ENCODE measurements at places on chromosomes 16 and 17. TPM values are rescaled to one million over a fixed set of nuclear protein-coding genes. Genes with fewer than 3 reads are reported as not detected.

Gene ADAM11
- total RNA-seq: 0.43 TPM

Gene KCNJ12
- total RNA-seq: 1.2 TPM

Gene CASKIN1
- 1.3 TPM for total RNA-seq

Gene LHX1
- 11.8 TPM for total RNA-seq

Gene UMOD
- not detected for total RNA-seq

Gene MC1R
- 9.2 TPM for total RNA-seq

Gene CLDN6
- 449 TPM for total RNA-seq

- DNase-seq: no peak
These were observed 153.9 kb downstream of the KCNJ2 start for GRCh38 chr17:70323269-70323668.

- DNase-seq: no peak
These were observed 21.0 kb upstream of the ARHGAP44 start for GRCh38 chr17:12768255-12768654.

GRCh38 chr16:86591270-86591669 is 12.9 kb downstream of the FOXL1 start:
- DNase-seq: no peak

GRCh38 chr16:78538919-78539318 is 439.5 kb downstream of the WWOX start:
- DNase-seq: no peak

- DNase-seq: no peak
These were observed 23.3 kb downstream of the WIPI1 start for GRCh38 chr17:68433911-68434508.

- no peak for DNase-seq
These were observed 74.6 kb downstream of the SPAG9 start for GRCh38 chr17:51046046-51046445.

GRCh38 chr16:31693733-31694132 is 166.0 kb downstream of the AHSP start:
- DNase-seq: no peak

- DNase-seq: no peak
These were observed 42.6 kb upstream of the CHMP6 start for GRCh38 chr17:80948976-80949450.

- no peak for DNase-seq
These were observed 3.8 kb downstream of the SLC46A1 start for GRCh38 chr17:28402224-28402630.

- DNase-seq: no peak
These were observed 129.8 kb downstream of the OR1D5 start for GRCh38 chr17:2933606-2934005.

GRCh38 chr17:72906306-72906705 is 186.2 kb downstream of the SLC39A11 start:
- DNase-seq: no peak

GRCh38 chr16:54446639-54447038 is 160.1 kb upstream of the IRX3 start:
- DNase-seq: peak; percentile 95

GRCh38 chr17:38464723-38465390 is 36.6 kb downstream of the ARHGAP23 start:
- peak; percentile 91 for DNase-seq

DNA sequence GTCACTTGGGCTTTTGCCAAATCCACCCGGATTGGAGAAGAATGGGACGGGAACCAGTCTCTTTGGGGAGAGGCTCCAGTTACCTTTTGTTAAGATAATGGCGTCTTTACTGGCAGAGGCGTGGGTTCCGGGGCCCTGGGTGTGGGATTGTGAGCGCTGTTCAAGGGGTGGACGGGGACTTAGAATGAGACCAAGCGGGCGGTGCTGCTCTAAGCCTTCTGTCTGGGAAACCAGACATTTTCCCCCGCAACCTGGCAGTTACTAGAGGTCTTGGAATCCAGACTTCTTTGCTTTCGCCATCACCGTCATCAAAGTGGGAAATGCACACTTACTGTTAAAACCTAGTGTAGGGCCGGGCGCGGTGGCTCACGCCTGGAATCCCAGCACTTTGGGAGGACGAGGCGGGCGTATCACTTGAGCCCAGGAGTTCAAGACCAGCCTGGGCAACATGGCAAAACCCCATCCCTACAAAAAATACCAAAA is 706 bp downstream of the TEN1 start:
- DNase-seq: peak; percentile 82

DNA sequence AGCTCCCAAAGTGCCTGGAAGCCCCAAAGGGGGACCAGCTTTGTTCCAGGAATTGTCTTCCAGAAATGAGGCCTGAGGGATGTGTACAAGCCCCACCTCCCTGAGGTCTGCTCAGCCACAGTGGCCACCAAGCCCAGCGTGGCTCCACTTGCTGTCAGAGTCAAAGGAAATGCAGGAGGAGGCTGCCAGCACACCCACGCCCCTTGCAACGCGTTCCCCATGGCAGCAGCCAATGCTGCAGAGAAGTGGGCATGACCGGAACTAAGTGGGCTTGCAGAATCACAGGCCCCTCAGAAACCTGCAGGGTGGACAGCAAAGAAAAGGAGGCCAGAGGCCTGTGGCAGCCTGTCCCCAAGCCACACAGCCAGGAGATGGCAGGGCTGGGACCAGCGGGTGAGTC is 320.8 kb downstream of the FOXL1 start:
- no peak for DNase-seq

- DNase-seq: peak; percentile 79
These were observed 12.0 kb upstream of the RNF157 start for GRCh38 chr17:76252040-76252954.

GRCh38 chr17:51493206-51493605 is 232.9 kb downstream of the UTP18 start:
- no peak for DNase-seq

- DNase-seq: no peak
These were observed 60.5 kb downstream of the TMEM132E start for GRCh38 chr17:34639706-34640425.

- no peak for DNase-seq
These were observed 13.2 kb downstream of the GABARAPL2 start for GRCh38 chr16:75579281-75579834.

DNA sequence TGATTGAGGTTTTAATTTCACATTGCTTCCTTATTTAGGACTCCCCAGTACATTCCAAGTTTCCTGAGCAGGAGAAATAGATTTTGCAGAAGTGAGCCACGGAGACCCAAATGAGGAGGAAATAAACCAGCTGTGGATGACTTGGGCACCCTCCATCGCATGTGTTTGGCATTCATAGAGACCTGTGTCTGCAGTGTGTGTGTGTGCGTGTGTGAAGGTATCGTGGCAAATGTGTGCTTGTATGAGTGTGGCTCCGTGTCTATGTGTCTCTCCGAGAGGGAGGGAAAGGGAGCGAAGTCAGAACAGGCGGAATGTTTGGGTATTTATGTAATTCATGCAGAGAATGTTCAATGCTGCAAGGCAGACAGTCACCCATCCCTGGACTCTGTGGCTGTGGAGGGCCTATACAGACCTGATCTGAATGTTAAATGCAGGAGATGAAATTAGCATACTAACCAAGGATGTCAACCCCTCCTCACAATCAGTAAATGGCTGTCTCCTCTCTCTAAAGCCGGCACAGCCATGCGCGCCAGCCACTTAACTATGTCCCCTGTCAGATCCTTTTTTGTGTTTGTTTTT is 186.0 kb upstream of the ZFHX3 start:
- DNase-seq: peak; percentile 6

GRCh38 chr16:24180451-24180850 is 75.7 kb upstream of the CACNG3 start:
- no peak for DNase-seq

- DNase-seq: no peak
These were observed 72.8 kb downstream of the AMFR start for GRCh38 chr16:56352351-56353053.

Data from astrocyte (in vitro differentiated cells and primary cell).